ENCODE measurements at places on chromosomes 16 and 17.

DNA sequence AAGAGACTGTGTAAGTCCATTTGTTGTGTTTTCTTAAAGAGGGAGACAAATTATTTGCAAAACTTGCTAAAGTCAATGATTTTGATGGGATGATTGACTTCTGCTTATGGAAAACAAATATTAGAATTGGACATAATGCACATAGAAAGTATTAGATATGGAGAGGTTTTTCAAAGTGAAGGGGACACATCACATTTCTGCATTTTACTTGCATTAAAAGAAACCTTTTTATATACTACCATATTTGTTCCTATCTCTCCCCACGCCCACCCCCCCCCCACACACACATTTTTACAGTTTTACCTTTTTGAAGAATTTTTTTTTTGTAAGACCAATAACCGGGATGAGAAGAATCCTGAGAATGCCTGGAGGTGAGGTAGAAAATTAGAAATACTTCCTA is 8.6 kb upstream of the OR4D2 start:
- no peak for DNase-seq

DNA sequence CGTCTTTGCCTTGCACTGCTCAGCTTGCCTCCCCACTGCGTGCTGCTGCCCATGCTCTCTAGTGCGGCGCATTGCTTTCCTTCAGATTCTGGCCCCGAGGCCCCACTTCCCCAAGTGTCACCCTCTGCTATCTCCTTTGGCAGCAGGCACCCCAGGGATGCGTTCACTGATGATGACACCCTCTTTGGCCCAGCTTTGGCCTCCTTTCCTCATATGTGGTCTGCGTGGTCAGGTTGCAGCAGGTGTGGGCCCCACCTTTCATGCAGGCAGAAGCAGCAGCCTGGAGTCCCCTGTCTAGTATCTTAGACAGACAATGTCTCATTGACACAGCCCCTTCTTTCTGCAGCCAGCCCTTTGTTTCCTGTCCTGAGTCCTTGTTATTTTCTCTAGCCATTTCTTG is 4.8 kb upstream of the CCL3 start:
- DNase-seq: no peak

- no peak for DNase-seq
Observed at GRCh38 chr17:45819632-45820031, 25.0 kb upstream of the SPPL2C start.

DNA sequence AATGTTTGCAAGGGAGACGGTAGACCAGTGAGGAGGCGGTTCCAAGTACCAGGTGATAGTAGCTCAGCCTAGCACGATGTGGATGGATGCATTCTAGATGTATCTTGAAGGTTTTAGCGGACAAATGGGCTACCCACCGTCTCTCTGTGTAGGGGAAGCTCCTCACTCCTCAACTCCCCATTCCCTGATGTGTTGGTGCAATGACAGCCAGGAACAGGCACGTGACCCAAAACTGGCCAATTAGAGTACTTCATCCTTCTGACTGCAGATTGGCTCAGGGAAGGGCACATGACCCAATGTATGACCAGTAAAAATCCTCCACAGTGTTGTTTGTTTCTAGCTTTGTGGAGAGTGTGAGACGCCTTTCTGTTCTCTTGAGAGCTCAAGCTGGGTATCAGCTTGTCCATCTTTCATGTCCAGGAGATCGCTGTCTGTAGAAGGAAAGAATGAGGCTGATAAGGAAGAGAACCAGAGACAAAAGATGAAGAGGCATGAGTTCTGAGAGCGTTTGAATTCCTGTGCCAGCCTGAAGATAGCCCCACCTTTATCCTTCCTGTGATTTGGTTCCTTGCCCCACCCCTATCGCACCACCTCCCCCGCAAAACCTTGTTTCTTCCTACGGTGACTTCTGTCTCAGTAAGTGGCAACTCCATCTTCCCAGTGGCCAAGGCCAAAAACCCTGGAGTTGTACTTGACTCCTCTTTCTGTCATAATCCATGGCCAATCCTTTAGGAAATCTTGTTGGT is 2.3 kb upstream of the BORCS6 start:
- DNase-seq: no peak

DNA sequence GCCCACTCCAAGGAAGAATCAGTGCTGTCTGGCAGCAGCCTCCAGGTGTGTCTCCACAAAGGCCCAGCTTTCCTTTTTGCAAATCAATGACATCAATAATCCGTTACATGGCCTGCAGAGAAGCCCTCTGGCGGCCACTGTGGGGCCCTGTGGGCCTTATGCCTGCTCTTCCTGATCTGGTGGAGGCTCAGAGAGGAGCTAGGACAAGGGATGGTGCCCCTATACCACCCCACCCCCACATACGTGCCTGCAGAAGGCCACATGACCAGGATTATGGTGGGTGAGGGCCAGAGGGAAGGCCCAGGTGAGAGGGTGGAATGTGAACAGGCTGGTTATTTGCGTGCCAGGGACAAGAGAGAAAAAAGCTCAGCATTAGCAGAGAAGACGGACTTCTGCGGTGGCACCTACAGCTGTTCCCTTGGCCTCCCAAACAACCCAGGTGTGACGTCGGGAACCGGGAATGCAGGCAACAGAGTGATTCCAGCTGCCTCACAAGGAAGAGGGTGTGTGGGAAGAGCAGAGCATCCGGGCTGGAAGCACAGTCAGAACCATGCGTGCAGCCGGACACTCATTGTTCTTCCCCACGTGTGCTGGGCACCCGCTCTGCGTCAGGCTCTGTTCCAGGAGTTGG is 22.5 kb downstream of the EIF4A3 start:
- peak; percentile 65 for DNase-seq

GRCh38 chr17:48022901-48023300 is 14.7 kb downstream of the COPZ2 start:
- DNase-seq: no peak

Measured in epithelial cell of prostate (primary cell).